RPMI7951 (cell line): ENCODE measurements at places on chromosomes 2 and 18. TPM values are rescaled to one million over a fixed set of nuclear protein-coding genes. Genes with fewer than 3 reads are reported as not detected.

PRKAG3 gene
- total RNA-seq: not detected in 2 replicates

ADCY3 gene
- total RNA-seq: 16.4 and 21.3 TPM in 2 replicates

PDE11A gene
- 0.20 and 0.24 TPM in 2 replicates for total RNA-seq

TTLL4 gene
- total RNA-seq: 17.5 and 28.7 TPM in 2 replicates

TFPI gene
- 57.2 and 73.3 TPM in 2 replicates for total RNA-seq

SERPINB8 gene
- total RNA-seq: 35.2 and 41.0 TPM in 2 replicates

DYSF gene
- 1.2 and 2.3 TPM in 2 replicates for total RNA-seq

DPP10 gene
- total RNA-seq: not detected in 2 replicates

TGIF1 gene
- 90.4 and 91.7 TPM in 2 replicates for total RNA-seq

FHOD3 gene
- total RNA-seq: 13.7 and 15.1 TPM in 2 replicates

C2orf66 gene
- total RNA-seq: 0.12 TPM in 1 of 2 replicates, not detected in the other

DNA sequence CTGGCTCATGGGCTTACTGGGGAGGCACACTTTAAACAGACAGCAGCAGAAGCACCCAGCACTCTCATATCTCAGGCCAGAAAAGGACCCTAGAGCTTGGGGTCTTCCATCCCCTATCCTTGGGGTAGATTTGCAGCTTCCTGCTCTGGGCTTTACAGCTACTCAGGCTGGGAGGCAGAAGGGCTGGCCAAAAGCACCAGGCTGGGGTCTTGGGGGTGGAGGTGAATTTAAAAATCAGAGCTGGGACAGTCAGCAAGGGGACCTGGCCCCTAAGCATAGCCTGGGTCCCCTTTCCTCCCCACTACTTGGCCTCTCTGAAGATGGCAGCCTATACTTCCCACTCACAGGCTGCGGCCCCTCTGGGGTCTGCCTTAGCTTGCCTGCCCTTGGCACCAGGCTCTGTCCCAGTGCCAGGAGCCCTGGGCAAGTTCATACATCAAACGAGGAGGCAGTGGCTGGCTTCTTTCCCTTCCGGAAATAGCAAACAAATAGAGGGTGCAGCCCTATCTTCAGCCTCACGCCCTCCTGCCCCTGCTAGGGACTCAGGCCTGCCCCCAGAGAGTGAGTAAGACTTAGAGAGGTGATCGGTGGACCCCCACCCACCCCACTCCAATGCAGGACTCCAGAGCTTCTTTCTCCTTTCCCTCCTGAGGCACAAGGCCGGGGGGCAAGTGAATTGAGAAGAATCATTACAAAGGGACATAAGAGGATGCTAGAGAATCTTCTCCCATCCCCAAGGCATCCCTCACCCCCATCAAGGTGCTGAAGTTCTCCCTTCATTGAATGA, 26.0 kb upstream of the TNS1 start:
- no peak for DNase-seq

GRCh38 chr2:227154986-227155774, 8.8 kb downstream of the COL4A4 start:
- peak; percentile 9 for DNase-seq

- no peak for DNase-seq
These were observed 71.4 kb upstream of the OTOS start for GRCh38 chr2:240211598-240212424.

DNA sequence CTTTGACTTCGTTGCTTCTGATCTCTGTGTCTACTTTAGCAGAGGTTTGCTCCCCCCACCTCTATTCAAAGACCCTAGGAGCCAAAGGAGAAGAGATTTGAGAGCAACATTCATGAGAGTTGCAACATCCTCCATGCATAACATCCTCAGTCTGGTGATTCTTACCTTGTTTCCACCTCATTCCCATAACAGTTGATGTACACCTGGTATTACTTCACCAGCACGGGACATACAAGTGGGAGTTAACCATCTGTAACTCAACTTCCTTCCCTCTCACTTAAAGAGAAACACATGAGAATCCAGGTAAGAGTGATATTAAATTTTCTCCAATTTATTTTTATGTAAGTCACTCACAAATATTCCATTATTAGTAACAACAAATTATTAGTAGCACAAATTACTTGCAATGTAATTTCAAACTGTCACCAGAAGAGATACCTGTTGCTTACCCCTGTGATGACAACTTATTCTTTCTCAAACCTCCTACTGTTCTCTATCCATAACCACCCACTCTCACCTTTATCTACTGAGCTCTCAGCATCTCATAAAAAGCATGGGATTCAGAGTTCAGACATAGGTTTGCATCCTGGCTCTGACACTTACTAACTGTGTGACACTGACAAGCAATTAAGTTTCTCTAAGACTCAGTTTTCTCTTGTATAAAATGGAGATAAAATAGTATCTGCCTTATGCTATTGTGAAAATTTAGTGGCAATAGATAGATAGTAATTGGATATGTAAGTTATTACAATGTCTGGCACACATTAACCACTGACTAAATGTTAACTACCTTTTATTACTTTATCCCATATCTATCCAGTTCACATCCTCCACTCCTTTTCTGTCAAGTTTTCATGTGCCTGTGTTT, 184.6 kb upstream of the SRD5A2 start:
- no peak for DNase-seq

GRCh38 chr18:31486165-31486564, 11.8 kb upstream of the DSG2 start:
- DNase-seq: no peak

DNA sequence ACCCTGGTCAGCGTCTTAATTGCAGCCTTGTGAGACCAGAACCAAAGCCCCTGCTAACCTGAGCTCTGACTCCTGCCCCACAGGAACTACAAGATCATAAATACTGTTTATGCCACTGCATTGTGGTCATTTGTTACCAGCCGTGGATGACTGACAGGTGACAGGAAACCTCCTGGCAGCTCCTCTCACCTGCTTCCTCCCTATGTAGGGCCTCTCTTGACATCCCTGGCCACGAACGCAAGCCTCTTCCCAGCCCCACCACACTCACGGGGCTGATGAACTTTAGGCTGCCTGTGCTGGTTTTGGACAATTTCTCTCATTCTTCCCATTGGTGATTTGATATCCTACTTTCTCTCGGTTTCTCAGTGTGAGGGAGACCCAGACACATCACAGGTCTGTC, 357.2 kb upstream of the MYT1L start:
- DNase-seq: no peak

DNA sequence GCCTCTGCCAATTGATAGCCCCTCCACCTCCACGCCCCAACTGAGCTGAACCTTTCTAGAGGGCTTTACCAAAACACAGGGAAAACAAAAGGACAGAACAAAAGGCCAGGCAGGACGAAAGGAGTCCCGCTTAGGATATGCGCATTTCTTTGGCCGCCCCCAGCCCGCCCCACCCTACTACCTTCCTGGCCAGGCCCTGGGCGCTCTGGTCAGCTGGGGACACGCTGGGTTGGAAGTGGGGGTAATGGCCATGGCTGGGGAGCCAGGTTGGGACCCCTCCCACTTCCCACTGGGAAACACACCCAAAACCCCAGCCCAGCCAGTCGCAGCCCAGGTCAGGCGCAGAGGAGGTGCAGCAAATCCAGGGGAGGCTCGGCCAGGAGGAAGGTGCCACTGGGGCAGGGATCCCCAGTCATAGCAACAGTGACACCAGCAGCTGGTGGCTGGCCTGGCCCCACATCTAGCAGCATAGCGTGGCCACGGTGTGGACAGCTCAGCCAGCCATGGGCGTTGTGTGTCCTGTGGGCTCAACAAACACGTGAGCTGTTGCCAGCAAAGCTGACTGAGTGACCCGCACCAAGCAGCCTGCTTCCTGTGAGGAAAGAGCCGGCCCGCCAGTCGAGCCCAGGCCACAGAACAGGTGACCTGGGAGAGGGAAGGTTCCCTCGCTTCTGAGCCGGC, 24.6 kb upstream of the B3GNT7 start:
- no peak for DNase-seq

GRCh38 chr2:239244625-239245024, 156.2 kb downstream of the HDAC4 start:
- DNase-seq: no peak

- DNase-seq: no peak
These were observed 47.1 kb downstream of the BCL2L11 start for GRCh38 chr2:111167863-111168162.

- peak; percentile 41 for DNase-seq
These were observed 96.3 kb downstream of the EVA1A start for GRCh38 chr2:75464348-75464946.

- DNase-seq: no peak
These were observed 23.6 kb upstream of the KCNG2 start for GRCh38 chr18:79774111-79774510.

DNA sequence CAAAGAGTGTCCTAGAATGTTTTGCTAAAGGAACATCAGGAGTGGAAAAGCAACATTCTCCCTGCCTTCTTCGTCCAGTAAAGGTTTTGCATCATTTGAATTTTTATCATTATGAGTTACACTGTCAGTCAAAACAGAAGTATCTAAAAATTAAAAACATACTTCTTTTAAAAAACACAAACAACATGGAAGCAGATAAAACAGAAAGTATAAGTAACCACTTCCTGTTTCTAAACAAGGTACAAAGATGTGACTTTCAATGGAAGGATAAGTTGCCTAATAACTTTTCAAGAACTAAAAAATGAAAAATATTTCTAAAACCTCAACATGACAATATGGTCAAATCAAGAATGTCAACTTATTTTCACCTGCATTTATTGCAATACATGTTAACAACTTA, 158.2 kb downstream of the STK39 start:
- no peak for DNase-seq

DNA sequence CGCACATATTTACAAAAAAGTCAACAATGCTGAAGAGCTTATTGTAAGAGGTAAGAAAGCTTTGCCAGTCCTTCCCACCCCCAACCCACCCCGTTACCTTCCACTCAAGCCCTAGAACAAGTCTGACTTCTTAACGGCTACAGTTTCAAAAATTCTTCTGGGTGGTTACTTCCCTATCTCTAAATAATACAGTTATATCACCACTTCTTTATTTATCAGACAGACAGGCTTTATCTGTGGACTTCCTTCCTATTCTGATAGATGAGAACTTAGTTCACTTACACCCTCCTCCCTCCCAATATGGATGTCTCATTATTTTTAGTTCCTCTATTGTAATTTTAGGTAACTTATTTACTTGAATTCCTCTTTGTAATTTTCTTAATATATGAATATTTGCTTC, 26.7 kb upstream of the ACTR3 start:
- DNase-seq: no peak

DNA sequence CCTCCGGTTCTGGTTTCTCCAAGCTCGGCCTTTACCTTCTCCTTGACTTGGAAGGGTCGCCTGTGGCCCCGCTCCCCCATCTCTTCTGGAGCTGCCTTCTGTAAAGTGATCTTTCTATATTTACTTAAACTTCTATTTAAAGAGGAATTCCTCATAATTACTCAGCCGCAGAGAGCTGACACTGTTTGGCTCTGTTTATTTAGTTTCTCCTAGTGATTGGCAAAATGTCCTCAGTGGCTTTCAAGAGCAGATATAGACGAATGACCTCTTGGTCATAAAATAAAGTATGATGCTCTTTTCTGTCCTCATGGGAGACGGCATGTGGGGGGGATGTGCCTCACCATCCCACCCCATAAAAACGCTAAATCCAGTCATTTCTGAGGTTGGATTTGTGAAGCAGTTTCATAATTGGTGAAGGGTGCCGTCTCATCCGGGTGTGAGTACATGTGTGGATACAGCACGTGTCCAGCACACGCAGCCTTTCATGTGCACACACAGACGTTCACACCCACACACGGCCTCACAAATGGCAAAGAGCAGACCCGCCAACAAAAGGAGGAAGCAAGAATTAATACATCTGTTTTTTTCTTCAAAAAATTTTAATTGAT, 43.4 kb upstream of the SMAD7 start:
- DNase-seq: peak; percentile 81

GRCh38 chr2:138201286-138201685, 237.0 kb downstream of the HNMT start:
- DNase-seq: no peak

DNA sequence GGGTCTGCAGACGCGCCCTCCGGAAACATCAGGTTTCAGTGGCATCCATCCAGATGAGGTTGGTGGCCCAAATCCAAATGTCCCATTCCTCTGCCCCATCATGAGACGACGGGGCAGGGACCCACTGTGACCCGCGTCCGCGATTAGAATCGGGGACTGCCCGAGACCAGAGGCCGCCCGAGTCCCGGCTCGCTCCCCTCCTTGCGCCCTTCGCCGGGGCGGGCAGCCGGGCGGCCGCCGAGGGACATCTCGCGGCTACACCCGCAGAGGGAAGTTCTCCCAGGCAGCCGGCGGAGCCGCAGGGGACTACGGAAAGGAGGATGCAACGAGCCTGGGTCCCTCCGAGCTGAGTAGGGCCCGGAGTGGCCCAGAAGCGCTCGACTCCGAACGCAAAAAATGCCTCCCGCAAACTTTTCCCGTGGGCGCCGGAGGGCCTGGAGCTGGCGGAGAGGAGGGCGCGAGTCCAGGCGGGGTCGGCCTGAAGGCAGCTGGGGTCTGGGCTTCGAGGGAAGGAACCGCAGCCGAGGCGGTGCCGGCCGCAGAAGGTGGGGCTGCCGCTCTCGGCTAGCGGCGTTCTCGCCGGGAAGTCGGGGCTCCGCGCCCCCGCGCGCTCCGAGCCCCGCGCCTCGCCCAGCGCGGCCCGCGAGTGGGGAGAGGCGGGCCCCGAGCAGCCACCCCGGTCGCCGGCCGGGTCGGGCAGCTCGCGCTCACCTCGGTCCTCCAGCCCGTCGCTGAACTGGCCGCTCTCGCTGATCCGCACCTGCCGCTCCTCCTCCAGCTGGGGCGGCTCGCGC, 580 bp downstream of the TMEM163 start:
- no peak for DNase-seq
